ENCODE measurements at places on chromosomes 4 and X.

DNA sequence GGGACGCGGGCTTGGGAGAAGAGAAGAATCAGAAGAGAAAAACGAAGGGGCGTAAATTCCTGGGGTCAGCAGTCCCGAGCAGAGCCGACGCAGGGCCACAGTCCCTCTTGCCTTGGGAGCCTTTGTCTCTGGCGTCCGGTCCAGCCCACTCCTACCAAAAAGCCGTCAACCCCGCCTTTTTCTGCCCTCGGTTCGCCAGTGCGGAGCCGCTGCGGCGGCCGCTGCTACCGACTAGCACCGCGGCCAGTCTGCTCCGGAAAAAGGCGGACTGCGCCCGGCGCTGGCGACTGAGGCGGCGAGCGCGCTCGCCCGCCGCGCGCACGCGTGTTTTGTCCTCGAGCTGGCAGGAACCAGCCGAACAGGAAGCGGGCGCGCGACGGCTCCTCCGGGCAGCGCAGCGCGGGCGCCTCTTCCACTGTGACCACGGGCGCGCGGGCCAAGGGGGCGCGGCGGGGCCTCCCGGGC, 502 bp downstream of the HNRNPDL start:
- no peak for DNase-seq

DNA sequence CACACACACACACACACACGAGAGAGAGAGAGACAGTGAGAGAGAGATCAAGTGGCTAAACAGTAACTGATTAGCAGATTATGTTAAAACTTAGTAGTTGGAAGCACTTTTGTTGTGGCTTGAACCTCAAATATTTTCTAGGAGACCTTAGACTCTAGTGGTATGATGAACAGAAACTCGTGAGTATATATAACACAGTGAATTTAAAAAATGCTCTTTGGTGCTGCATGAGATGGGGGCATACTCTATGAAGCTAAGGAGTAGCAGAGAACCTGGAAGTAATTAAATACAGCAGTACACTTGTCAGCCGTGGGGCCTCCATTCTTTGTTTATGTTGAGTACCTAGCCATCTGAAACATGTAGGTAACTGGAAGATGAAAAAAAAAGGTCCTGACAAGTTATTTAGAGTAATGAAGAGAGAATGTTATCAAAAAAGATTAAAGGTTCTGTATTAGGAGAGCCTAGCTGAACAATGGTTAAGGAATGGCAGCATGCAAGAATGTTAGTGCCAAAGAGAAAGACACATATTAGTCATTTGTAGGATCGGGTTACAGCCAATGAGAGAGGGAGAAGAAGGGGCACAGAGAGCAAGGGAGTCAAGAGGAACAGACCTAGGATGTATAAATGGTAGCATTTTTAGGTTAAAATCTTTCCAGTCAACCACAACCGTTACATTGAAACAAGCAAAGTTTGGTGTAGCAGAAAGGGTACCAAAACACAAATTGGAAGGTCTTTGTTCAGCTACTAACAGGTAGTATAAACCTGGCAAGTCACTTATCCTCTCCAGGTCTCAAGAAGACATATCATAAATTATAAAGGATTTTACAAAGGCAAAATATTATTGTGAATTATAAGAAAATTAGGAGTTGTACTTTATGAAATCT, 316.7 kb upstream of the DIPK2B start:
- DNase-seq: no peak

DNA sequence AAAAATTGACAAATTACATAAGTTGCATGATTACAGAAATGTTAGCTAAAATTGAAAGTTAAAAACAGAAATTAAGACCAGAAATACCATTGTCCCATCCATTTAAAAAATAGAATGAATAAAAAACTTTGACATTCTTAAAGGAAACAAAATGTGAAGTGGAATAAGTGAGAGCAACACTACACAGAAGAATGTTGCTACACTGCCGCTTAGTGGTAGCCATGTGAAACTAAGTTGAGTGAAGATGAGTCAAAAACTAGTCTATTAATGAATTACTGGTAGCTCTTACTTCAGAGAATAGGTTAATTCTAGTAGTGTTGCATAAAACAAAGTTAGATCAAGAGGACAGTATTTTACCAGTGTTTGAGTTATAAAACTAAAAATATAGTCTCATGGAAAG, 571.0 kb upstream of the KLHL4 start:
- no peak for DNase-seq

- DNase-seq: no peak
Observed at GRCh38 chr4:21806991-21807390, 141.6 kb downstream of the KCNIP4 start.

- no peak for DNase-seq
Observed at GRCh38 chr4:14149176-14150053, 521.9 kb upstream of the BOD1L1 start.

- DNase-seq: no peak
Observed at GRCh38 chrX:134694333-134695322, 36.4 kb upstream of the PLAC1 start.

- DNase-seq: no peak
Observed at GRCh38 chr4:102139932-102140331, 205.3 kb downstream of the SLC39A8 start.

DNA sequence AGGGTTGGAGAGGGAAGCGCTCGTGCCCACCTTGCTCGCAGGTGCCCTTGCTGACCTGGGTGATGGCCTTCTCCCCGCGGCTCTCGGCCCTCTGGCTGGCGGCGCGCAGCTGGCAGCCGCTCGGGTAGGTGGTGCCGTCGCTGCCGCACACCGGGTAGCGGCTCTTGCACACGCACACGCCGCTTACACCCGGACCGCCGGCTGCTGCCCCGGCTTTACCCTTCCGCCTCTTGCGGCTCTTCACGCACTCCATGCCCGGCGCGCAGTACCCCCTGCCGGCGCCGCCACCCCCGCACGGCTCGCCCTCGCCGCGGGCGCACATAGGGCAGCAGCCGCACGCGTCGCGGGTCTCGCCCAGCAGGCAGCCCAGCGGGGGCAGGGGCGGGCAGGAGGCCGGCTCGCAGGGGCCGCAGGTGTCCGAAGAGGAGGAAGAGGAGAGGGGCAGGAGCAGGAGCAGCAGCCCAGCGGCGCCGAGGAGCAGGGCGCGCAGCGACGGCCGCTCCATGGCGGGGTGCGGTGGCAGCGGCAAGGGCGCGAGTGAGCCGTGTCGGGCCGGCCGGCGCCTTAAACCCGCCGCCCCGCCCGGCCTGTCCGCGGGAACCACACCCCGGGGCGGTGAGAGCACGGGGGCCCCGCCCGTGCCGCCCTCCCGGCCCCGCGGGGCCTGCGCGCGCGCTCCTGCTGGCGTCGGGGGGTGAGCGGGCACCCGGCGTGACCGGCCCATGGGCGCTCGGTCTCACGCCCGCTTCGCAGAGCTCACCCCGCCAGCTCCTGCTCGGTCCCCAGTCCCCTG, at the start of gene IGFBP7:
IGFBP7 (minus strand) TSS at position 539 of the 793 bp plus-strand sequence; CDS start at position 505, 34 bp downstream.
- DNase-seq: no peak

DNA sequence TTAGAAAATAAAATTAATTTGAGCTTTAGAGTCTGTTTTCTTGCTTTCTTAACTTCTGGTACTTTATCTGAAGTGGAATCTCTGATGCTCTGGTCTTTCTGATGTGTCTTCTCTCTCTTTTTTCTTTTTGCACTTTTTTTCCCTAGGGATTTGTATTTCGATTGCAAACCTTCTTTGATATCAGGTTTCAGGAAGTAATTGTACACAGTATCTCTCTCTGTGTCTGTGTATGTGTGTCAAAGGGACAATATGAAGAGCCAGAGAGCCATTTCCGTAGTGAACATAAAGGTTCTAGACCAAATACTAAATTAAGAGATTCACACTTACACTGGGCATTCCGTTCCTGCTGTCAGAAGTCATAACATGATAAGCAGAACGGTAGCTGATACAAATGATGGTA, 325.0 kb downstream of the PCDH7 start:
- DNase-seq: no peak

- DNase-seq: no peak
Observed at GRCh38 chr4:31896349-31896748, 1176.2 kb downstream of the PCDH7 start.

GRCh38 chr4:148078061-148078460, 346.2 kb downstream of the ARHGAP10 start:
- no peak for DNase-seq

GRCh38 chr4:175772170-175772705, 39.8 kb downstream of the GPM6A start:
- DNase-seq: no peak

GRCh38 chr4:153943738-153944415, 155.0 kb upstream of the SFRP2 start:
- no peak for DNase-seq

DNA sequence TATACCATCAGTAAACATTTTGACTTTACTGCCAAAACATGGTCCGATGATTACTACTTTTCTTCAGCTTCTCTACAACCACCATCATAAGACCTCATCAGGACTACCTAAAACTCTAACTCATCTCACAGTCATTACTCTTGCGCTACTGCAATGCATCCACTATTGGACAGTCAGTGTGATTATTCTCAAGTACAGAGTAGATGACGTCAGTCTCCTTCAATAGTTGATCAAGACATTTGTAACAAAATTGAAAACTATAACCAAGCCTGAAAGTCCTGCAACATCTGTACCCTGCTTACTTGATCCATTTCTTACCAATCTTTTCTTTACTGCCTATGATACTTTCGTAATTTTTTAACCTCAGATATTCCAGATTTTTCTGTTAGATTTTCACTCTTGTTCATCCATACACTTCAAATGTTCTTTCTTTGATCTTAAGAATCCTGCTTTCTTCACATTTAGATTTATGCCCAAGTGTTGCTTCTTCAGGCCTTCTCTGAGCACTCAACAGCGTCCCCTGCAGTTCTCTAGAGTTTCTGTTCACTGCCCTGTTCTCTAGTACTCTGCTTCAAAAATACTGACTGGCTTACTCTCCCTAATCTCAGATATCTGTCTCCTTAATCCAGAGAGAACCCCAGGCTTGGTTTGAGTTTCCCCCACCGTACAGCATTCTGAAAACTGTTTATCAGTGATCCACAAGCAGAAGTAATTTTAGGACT, 1517.6 kb downstream of the STIM2 start:
- DNase-seq: no peak

GRCh38 chrX:37453821-37454220, 104.7 kb downstream of the PRRG1 start:
- DNase-seq: no peak

- no peak for DNase-seq
Observed at GRCh38 chr4:146243141-146243882, 29.0 kb downstream of the REELD1 start.

DNA sequence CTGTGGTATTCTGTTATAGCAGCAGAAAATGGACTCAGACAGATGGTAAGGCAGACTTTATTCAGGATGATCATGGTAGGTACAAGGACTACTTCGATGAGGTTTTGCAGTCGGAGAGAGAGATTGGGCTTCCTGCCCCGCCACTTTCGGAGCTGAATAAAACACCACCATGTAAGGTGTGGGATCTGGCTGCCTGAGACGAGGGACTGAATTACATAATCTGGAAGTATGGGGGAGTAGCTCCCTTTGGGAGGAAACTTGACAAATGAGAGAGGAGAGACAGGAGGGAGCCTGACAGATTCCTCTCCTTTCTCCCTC, 255.5 kb upstream of the GATB start:
- DNase-seq: no peak

GRCh38 chr4:159360549-159360948, 257.7 kb downstream of the RAPGEF2 start:
- no peak for DNase-seq

GRCh38 chrX:11908371-11908770, 150.3 kb downstream of the MSL3 start:
- DNase-seq: no peak

DNA sequence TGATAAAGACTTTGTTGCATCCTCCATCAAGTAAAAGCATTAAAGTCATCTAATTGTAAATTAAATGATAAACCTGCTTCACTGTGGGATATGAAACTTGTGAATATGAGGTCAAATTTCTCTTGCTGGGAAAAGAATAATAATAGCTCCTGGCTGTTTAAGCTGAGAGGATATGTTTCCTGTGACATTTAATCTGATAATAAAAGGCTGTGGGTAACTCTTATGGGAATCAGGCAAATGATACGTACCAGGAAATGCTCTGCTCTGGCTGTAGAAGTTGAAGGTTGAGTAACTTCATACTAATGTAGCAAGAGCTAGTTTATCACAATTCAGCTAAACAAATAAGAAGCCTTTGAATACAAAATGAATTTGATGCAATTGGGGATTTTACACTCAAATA, 574.6 kb downstream of the RAPGEF2 start:
- DNase-seq: no peak

DNA sequence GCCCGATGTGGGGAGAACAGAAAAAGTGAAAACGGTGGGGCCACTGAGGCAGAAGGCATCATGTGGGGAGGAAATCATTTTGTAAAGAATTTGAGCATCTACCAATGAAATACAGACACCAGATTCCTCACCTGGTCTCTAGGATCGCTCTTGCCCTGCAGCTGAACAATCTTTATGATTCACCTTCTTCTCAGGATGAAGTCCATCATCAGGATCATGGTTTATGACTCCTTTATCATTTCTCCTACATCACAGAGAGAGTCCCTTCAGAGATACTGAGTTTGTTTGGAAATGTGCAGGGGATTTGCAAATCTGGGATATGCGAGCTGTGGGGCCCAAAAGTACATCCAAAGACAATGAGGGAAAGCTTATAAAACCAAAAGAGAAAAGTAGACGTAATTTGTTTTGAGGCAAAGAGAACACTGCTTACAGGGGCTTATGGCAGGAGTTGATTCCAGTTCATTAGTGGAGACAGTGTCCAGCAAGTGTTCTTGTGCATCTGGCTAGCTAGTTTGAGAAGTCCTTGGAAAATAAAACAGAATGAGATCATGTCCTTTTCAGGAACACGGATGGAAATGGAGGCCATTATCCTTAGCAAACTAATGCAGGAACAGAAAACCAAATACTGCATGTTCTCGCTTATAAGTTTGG, 15.3 kb upstream of the ANXA5 start:
- no peak for DNase-seq

GRCh38 chrX:29187264-29187663, 600.0 kb downstream of the IL1RAPL1 start:
- no peak for DNase-seq

DNA sequence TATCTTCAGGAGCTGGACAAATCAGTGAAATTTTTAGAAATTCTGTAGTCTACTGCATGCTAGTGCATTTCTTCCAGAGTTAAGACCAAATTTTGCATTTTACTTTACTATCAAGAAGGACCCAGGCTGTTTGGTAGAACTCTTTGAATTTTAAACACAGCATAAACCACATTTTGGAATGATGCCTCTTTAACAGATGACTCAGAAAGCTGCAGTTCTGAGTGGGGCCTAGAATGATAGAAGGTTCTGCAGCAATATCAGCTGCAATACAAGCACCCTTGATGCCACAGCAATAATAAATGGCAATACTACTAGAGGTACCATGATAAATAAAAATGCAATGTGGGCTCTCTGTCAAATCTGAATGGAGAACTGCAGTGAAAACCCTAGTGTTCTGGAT, 198.7 kb downstream of the TMA16 start:
- no peak for DNase-seq
